ENCODE measurements at places on chromosomes 12 and 14.

GRCh38 chr14:31971612-31972011 lies 105.5 kb upstream of the ARHGAP5 start:
- DNase-seq: no peak

GRCh38 chr14:55928276-55928675 lies 189.9 kb upstream of the PELI2 start:
- DNase-seq: no peak

GRCh38 chr14:79668951-79669350 lies 542.4 kb downstream of the DIO2 start:
- no peak for DNase-seq

DNA sequence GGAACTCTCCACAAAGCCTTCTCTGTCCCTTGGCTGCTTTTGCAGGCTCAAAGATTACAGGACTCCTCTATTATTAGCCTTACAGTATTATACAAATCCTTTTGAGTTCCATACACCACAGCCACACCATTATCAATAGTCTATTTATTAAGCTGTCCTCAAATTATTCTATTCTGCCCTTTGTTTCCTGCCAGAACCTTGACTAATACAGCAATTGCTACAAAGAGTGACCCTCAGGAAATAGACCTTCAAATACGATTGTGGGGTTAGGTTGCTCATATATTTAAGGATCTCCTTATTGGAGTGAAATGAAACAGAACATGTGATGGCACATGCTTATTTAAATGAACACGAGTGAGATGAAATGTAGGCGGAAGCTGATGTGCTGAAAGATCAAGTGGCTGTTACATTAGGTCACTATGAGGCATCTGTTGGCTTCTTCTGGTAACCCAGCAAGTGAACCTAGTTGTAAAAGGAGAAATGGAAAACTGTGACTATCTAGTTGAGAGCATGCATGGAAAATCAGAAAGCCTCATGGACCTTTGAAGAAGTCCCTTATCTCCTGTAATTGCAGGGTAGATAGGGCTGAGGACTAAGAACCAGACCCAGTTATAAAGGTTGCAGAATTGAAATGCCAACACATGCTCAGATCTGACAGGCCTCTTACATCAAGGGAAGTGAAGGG lies 75.5 kb downstream of the AVPR1A start:
- no peak for DNase-seq

DNA sequence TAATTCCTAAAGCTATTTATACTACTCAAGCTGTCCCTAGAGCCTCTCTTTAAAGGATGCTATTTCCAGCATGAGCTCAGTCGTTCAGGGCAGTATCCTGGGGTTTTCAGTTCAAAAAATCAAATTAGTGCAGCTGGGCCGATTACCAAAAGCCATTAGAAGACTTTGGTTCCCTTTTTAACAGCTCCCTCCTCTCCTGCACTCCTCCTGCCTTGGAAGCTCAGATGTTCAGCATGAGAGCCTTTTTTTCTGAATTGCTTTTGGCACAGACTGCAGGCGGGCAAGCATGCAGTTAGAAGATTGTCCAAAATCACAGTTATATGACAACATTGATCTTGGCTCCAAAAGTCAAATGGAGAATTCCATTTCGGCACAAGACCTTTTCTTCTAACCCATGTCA lies 179.6 kb downstream of the SLC35F4 start:
- DNase-seq: no peak

- DNase-seq: no peak
These were observed 514 bp upstream of the LARP4 start for GRCh38 chr12:50400104-50400637.

DNA sequence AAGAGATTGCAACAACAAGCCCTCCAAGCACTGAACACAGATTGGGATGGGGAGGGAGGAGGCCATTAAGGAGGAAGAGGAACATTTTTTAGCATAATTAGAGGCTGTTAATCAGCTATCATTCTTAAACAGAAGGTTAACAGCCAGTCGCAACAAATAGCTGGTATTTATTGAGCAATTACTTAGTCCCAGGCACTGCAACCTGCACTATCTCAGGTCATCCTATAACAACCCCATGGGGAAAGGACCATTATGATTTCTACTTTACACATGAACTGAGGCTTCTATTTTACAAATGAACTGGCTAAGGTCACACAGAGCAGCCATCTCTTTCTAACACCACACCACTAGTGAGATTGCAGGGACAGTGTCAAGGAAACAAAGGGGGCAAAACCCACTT lies 10.4 kb downstream of the RAB35 start:
- DNase-seq: no peak

- DNase-seq: no peak
These were observed 28.6 kb downstream of the TDG start for GRCh38 chr12:103994235-103994634.

GRCh38 chr14:52998376-52999015 lies 47.6 kb upstream of the FERMT2 start:
- no peak for DNase-seq

- no peak for DNase-seq
These were observed 71.2 kb downstream of the BORCS5 start for GRCh38 chr12:12428047-12428446.

- no peak for DNase-seq
These were observed 371.8 kb downstream of the BTG1 start for GRCh38 chr12:91773749-91774429.

GRCh38 chr12:47383942-47384341 lies 304.2 kb upstream of the AMIGO2 start:
- DNase-seq: no peak

GRCh38 chr12:27576667-27577347 lies 52.8 kb downstream of the PPFIBP1 start:
- DNase-seq: no peak

- DNase-seq: no peak
These were observed 319.0 kb downstream of the TMTC2 start for GRCh38 chr12:83005534-83006197.

DNA sequence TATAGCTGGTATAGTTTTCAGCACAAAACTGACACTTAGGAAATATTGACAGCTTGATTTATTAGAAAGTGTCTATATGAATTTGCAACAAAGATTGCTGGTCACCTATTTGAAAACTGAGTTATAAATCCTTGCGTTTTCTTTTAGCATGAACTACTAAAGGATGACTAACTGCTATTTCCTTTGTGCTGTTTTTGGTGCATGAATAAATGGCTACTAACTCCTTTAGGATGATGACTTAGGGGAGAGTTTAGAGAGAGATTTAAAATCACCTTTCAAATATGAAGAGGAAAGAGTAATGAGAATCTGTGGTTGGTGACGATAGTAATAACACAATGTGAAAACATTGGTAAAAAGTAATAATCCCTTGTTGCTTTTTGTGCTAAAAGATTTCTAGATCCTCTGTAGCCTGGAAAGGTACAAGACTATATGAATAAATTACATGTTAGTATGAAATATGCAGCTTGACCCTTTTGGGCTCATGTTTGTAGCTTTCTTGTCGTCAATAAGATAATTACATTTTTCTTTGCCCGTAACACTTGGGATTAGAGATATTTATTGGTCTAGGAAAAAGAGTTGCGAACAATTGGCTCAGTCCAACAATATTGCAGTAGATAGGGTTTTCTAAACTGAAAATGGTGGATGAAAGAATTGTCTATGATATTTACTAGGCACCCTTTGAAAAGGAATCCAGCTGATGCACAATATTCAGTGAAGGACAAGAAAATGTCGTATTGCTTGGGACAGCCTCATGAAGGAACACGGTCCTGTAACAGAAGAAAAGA lies 453.0 kb downstream of the ADAMTS20 start:
- no peak for DNase-seq

DNA sequence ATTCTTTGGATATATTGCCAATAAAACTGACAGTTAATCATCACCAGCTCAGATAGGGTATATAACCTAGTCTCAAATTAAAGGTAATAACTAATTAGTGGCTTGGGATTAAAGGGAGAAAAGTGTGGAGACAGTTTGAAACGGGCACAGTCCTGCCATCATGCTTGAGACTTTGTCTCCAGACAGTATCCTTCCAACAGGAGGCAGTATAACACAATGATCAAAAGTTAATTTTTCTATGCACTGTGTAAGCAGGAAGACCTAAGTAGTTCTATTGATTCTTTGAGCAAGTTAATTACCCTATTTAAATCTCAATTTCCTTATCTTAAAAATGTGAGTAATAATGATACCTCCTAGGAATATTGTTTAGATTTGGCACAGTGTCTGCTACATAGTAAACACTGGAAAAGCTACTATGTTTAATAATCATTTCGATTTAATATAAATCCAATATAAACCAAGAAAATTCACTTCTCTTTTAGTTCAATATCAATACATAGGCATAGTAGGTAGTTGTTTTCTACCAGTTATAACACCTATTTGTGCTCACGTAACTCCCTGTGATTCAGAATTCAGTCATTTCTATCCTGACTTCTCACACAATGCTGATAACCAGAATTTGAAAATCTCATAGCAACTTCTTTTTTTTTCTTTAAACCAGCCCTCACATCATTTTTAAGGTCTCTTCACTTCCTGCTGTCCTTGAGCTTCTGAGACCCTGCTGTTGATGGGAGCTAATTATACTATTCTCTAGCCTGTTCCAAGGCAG lies 53.7 kb downstream of the GALNT4 start:
- no peak for DNase-seq

DNA sequence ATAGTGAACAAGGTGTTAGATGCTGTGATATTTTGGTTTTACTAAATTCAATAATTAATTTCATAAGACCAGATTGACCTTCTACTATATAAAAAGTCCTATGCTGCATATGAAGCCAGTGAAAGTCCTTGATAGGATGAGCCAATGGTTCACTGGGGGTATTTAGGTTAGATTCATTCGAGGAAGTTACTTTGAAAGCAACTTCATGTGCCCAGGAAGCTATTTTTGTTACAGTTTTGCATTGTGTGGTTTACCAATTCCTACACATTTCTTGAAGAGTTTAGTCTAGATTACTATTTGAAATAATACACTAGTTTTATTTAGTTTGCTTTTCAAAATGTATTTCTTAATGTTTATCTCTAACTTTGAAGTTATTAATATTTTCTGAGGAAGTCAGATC lies 58.5 kb upstream of the RMST start:
- no peak for DNase-seq

GRCh38 chr14:21063479-21063878 lies 5.9 kb downstream of the RNASE8 start:
- no peak for DNase-seq

GRCh38 chr12:33437598-33437997 lies 2.0 kb downstream of the SYT10 start:
- DNase-seq: no peak

- no peak for DNase-seq
These were observed 37.6 kb downstream of the CACNA2D4 start for GRCh38 chr12:1880876-1881275.

GRCh38 chr12:27185234-27186021 lies 58.7 kb upstream of the STK38L start:
- no peak for DNase-seq

DNA sequence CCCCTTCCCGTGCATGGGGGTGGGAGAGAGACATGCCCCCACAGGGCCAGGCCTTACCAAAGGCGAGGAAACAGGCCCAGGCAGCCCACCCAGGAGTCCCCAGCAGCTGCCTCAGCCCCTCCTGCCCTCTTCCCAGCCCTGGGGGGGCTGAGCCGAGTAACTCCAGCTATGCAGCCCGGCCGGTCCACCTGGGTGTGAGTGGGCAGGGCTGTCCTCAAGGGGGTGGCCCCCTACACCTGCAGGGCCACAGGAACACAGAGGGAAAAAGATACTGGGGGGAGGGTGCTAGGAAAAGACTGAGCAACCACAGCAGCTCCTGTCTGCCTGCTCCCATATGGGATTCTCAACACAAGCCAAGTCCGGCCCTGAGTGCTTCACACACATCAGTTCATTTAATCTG lies 7.6 kb downstream of the FIGNL2 start:
- DNase-seq: no peak

GRCh38 chr14:68451696-68452373 lies 341.0 kb downstream of the ZFP36L1 start:
- no peak for DNase-seq

DNA sequence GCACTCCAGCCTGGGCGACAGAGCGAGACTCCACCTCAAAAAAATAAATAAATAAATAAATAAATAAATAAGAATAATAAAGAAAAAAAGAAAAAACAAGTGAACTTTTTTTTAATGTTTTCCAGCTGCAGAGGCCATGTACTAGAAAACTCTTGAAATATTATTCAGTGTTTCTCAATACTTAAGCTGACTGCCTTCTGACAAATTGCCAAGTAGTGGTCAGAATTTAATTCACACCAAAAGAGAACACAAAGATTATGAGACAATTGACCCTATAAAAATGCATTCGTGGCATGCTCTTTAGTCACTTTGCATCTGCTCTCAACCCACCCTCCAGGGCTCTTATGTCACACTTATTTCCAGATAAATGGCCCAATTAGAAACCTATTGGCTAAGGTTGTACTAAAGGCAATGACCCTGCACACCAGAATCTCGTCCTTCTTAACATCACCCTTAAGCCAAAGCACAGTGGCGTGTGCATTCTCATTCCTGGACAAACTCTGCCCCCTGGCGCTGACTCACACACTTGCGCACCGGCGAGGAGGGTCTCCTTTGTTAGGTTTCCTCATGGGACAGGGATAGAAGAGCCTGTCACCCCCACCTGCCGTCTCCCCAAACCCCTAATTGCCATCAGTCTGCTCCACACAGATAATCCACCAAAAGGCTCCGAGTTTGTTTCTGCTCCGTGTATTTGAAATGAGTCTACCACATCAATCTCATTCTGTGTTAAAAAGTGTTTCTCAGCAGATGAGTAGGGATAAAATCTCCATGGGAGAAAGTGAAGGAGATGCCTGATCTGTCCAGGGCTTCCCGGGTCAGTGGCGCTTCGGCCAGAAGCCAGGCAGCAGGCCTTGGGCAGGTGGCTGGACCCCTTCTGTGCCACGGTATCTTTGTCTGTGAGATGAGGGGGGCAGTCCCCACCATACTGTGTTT lies 73.1 kb upstream of the CEP83 start:
- no peak for DNase-seq

DNA sequence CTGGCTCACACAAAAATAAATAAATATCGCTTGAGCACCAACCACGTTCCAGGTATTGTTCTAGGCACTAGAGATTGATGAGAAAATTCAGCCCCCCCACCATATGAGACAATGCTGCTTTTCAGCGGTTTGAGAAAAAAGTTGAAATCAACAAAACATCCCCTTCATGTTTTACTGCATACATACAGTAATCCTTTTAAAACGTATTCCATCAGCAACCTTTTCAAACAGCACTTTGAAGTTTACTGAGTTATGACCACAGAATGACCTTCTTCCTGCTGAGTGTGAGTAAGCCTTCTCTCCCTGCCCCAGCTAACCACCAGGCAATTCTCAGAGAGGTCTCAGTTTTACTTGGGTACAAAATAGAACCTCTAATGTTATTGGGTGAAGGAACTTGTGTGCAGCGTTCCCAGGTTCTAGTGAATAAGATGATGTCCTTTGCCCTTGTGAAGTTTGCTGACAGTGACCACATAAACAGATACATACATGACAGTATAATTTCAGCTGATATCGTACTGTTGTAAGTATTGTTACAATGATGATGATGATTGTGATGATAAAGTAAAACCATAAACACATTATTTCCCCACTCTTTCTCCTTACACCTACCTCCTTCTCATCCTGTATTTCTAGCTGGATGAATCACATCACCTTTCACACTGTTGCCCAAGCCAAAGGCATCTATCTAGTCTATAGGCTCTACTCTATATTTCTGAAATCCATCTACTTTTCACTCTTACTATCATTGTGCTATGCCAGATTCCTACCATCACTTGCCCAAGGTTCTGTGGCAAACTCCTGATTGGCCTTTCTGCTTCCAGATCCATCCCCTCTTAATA lies 124.4 kb upstream of the KRR1 start:
- DNase-seq: no peak
